Temporal lobe (tissue), 4 donors: ENCODE measurements at places on chromosomes 1 and 21. TPM values are rescaled to one million over a fixed set of nuclear protein-coding genes. Genes with fewer than 3 reads are reported as not detected.

The RBP7 gene
- total RNA-seq: not detected

The FCAMR gene
- not detected for total RNA-seq

The TRIM67 gene
- total RNA-seq: 46.7 TPM

The PCBP3 gene
- total RNA-seq: 2.7 TPM

The RHCE gene
- total RNA-seq: 0.25 TPM

The TAF5L gene
- 17.7 TPM for total RNA-seq

The KRTAP19-1 gene
- total RNA-seq: not detected

The FASLG gene
- not detected for total RNA-seq

The S100A7 gene
- total RNA-seq: not detected

The CYP4X1 gene
- 13.8 TPM for total RNA-seq

The KRTAP12-2 gene
- not detected for total RNA-seq

The TTC22 gene
- 0.49 TPM for total RNA-seq

The BCAR3 gene
- total RNA-seq: 4.2 TPM
